Left forelimb (tissue), 1 donor: ENCODE measurements at places on chromosomes 5 and 9.
A peak's percentile ranks its signal among the peaks of the same experiment; 100 is the strongest.

GRCh38 chr9:125544988-125545651 lies 161.9 kb downstream of the MAPKAP1 start:
- no peak for DNase-seq

GRCh38 chr9:131854334-131854733 lies 114.5 kb upstream of the RAPGEF1 start:
- no peak for DNase-seq

DNA sequence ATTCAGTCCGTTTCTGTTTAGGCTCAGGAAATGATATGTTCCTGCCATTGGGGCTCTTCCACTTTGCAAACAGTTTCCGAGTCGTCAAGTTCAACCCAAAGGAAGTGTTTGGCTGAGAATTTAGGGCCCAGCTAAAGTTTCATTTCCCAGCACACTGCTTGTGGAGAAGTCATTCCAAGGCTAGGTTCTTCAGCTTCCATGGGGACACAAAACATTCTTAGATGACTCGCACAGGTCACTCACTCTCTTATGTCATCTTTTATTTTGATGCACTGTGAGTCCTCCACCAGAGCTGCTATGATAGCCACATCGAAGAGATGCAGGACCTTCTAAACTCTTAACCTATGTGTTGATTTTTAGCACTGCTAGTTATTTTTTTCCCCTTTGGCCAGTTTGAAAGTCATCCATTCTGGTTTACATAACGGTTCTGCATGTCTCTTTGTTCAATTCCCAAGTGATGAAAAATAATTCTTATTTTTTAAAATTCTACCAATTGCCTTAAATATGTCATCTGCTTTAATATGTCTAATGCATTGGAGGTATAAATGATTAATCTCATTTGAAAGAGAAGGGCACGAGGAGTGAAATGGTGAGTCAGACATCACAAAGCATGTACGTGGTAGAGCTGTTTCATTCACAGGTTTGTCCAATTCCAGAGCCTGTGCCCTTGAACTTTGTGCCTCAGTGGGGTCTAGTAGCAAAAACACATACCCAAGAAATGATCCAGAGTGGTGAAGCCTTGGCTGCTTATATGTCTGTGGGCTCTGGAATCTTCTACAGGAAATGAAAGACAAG lies 84.3 kb downstream of the ZNF462 start:
- DNase-seq: no peak

DNA sequence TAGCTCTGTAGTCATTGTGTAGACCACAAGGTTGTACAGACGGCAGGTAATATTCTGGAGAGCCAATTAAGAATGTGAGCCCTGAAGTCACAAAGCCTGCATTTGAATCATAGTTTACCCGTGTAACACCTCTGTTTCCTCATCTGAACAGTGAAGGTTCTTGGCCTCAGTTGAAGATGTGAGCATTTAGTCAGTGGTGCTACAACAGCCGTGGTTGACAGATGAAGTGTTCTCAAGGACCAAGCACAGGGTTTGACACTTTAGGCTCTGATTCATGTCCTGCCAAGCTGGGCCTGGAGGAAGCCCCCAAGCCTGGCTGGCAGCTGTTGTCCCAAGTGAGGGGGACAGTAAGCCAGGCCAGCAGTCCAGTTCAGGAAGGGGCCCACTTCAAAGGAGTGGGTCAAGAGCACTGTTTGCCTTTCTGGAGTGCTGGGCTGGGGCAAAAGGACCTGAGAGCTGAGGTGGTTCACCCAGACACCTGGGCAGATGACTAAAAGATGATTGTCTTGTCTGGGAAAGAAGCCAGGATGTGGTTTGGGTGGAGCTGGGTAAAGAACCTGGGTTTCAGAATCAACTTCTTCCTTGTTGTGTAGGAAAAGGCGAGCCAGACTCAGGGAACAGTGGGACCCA lies 20.7 kb downstream of the FAXDC2 start:
- no peak for DNase-seq

- DNase-seq: peak; percentile 56
These were observed 35.5 kb downstream of the BICD2 start for GRCh38 chr9:92728831-92729734.

- no peak for DNase-seq
These were observed 124.9 kb upstream of the ZNF462 start for GRCh38 chr9:106738109-106738508.

DNA sequence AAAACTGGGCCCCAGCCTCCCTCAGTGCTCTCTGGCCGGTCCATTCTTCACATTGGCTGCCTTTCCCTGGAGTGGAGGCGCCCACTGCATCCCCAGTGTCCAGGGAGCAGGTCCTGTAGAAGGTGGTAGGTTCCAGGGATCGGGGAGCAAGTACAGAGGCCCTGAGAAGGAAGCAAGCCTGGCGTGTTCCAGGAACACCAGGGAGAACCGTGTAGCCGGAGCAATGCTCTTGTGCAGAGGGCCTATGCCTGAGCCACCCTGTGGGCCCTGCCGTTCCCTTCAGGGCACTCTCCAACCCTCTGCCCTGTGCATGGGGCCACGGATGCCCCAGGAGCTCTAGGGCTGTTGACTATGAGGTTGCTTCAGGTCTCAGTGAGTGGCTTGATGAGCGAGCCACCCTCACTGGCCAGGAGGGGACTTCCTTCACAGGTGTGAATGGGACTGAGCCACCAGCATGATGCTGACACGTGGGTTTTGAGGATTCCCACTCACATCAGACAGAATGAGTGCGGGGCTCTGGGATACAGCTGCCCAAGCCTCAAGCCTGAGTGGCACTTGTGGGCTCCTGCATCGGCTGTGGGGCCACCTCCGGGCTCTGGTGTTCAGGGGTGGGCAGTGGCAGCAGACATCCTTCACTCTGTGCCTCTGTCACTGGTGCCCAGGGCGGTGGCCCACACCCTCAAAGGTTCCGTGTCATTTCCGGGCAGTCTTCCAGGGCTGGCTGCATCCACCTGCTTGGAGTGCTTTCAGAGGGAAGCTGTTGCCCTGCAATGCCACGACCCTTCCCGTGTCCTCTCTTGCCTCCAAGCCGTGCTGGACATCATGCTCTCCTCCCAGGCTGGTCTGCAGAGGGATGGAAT lies 54.4 kb downstream of the ADAMTS2 start:
- no peak for DNase-seq

DNA sequence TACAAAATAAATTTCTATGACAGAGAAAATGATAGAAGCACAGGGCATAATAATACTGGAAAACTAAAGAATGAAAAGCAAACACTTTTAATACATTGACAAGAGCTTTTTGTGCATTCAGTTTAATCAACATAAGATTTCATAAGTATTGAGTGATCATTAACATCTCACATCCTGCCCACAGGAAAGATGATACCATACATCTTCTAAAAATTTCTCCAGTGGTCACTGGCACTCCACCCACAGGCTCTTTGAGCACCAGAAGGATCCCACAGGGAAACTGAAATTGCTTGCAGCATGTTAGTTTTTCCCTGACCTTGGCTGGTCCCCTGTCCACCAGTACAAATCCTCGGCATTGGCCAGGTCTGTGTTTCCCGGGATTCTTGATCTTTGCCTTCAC lies 186.0 kb downstream of the CEMIP2 start:
- DNase-seq: no peak

DNA sequence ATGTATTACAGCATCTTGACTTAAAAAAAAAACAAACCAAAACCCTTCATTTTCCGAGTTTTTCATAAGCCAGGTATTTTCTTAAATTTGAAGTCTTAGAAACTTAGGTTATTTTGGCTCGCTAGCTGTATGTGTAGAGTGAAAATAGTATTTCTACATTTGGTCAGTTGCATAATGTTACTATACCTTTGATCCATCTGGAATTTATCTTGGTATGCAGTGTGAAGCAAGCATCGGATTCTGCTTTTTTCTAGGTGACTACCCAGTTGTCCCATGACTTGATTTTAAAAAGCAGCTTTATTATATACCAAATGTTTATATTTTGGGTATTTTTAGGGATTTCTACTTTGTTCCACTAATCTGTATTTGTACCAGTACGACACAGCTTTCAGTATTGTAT lies 27.7 kb downstream of the UBAP1 start:
- DNase-seq: no peak

GRCh38 chr5:163439092-163439425 lies 1.7 kb downstream of the CCNG1 start:
- DNase-seq: no peak

DNA sequence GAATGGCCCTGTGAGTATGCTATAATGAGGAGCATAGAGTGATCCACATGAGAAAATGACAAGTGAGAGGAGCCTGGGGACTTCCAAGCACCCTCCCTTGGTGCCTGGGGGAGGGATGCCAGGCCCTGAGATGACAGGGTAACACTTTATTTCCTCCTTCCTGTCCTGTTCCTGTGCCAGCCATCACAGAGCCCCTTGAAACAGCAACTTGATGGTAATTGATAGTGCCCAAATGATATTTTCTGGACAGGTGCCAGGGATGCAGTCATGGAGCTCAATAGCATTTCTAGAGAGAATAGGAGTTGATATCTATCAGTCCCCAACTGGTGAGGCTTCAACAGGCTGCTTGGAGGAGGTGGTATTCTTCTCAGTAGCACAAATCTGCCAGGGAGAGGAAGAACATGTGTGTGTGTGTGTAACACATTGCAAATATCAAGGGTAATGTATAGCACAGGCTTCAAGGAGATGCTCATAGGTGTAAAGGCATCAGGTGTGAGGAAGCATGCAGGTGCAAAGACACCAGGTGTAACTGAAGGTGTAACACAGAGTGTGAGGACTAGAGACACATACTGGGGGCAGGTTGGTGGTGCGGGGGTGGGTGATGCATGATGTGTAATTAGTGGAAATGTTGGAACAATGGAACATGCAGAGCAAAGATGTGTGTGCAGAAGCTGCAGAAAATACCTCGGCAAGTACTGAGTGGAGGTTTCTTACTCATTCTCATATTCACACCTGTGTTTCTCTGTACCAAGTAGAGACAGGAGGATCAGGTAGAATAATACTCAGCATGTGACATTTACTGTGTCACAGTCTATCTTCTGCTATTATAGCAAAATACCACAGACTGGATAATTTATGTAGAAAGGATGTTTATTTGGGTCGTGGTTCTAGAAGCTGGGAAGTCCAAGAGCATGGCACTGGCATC lies 18.1 kb upstream of the WWC1 start:
- DNase-seq: no peak

GRCh38 chr5:168121138-168121494 lies 170.3 kb upstream of the WWC1 start:
- no peak for DNase-seq

DNA sequence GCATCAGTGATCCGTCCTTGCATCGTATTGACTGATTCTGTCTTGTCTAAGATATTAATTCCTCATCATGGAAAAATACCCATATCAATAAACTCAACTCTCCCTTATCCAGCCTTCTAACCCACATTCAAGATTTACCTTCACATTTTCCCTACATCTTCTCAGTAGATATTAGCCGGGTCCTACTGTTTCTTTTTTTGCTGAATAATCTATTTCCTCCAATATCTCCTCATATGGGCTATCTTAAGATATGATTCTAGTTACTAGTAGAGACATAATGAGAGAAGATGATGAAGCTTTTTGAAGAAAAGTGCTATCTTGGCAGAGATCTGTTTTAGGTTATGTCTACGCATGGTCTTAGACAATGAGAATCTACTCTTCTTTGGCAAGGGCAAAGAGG lies 785.8 kb downstream of the BRINP1 start:
- no peak for DNase-seq

GRCh38 chr9:4207881-4208615 lies 91.8 kb downstream of the GLIS3 start:
- no peak for DNase-seq

DNA sequence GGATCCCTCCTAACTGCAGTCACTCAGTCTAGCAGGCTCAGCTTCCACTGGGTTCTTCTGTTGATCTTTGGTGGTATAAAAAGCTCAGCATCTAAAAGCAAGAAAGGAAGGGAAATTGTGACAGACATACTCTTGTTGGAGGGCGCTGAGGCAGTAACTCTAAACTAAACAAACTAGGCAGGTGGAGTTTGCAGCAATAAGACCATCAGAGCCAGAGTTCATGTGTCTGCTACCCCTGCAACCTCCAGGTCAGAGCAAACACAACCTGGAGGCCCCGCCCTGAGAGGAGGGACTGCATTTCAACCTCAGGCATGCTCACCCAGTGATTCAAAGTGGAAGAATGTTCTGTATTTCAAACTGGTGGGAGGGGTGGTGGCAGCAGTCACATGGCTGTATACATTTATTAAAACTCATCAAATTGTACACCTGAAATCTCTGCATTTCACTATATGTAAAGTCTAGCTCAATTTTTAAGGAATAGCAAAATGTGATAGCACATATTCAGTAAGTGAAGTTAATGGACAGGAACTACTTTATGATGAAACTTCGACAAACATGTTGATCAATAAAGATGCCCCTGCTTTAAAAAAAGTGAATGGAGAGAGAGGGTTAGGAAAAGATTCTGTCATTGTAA lies 7.1 kb downstream of the ACTL7A start:
- DNase-seq: no peak

GRCh38 chr5:172182291-172182690 lies 5.7 kb downstream of the STK10 start:
- no peak for DNase-seq

GRCh38 chr9:133511607-133512006 lies 13.2 kb downstream of the MYMK start:
- DNase-seq: no peak

GRCh38 chr9:134314039-134314949 lies 12.0 kb upstream of the RXRA start:
- no peak for DNase-seq

DNA sequence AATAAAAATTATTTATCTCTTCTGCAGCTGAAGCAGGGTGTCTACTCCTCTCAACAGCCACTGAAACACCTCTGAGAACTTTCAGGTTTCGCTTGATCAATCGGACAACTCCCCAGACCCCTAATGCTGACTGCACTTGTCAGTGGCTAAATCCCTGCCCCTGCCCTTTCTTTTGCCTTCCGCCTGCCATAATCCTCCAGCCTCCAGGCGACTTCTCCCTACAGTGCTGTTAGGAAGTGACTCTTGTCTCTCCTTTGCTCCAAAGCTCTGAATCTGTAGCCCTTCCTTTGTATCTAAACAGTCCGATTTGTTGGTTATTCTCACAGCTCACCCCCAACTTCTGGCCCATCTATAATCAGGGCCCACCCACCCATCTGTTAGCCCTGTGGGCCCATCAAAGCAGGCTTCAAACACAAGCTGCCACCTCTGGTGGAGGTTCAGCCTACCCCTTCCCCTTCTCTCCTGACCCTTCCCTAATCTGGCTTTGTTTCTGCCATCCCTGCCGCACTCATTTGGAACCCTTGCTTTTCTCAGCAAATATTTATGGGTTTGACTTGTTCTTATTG lies 53.7 kb upstream of the IFNK start:
- DNase-seq: no peak

- DNase-seq: no peak
These were observed 314.1 kb downstream of the CETN3 start for GRCh38 chr5:90095292-90096060.
